ENCODE measurements at places on chromosomes 4 and X.

- no peak for DNase-seq
These were observed 61.6 kb upstream of the NOCT start for GRCh38 chr4:138953961-138954371.

DNA sequence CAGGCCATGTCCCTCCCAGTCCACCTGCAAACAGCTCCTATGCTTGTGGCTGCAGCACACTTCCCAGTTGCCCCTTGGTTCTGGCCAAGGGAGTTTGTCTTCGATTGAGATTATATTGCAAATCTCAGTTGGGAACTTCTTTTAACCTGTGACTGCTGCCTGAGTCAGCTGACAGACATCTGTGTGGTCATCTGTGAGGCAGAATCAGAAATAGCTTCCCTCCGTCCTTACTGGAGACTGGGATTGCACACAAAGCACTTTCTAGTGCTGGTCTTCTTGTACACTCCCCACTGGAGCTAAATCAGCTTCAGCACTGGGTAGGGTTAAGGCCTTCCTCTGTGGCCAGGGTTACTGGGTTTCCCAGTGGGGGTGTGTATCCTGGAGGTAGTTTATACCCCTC, 34.3 kb downstream of the ZNF330 start:
- no peak for DNase-seq

- no peak for DNase-seq
These were observed 74.9 kb downstream of the GLUD2 start for GRCh38 chrX:121122332-121122731.

DNA sequence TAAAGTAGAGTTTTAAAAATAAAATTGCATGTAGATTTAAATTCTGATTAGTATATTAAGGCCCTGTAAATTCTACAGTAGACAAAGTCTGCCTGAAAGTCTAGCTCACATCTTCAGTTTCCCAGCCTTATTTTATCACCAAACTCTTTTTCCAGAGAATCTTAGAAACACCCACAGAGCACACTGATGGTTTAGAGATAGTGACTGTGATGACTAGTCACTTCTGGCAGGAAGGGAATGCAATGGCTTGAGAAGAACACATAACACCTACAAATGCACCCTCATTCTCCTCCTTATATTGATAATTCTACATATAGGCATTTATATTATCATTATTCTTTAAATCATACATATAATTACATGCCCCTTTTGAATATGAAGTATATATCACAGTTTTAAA, 232.9 kb downstream of the ARAP2 start:
- no peak for DNase-seq

- no peak for DNase-seq
These were observed 165.0 kb upstream of the HS3ST1 start for GRCh38 chr4:11593576-11594116.

- no peak for DNase-seq
These were observed 25.5 kb upstream of the ZNF330 start for GRCh38 chr4:141195095-141195707.

- no peak for DNase-seq
These were observed 14.5 kb upstream of the GTPBP6 start for GRCh38 chrX:332916-333610.

All from activated naive CD8-positive, alpha-beta T cell treated with anti-CD3 and anti-CD28 coated beads, Interleukin-2, amount 50 U/mL, for 24 hours (primary cell).